ENCODE measurements at places on chromosomes 4 and X. TPM values are rescaled to one million over a fixed set of nuclear protein-coding genes. Genes with fewer than 3 reads are reported as not detected.

Gene USP46
- polyA plus RNA-seq = 7.6 TPM

Gene PRSS48
- polyA plus RNA-seq = not detected

Gene DCAF4L1
- 0.12 TPM for polyA plus RNA-seq

Gene ADGRG4
- 0.01 TPM for polyA plus RNA-seq

Gene USP17L17
- not detected for polyA plus RNA-seq

Gene FRMPD4
- polyA plus RNA-seq = 0.01 TPM

Gene BBS12
- polyA plus RNA-seq = 2.6 TPM

DNA sequence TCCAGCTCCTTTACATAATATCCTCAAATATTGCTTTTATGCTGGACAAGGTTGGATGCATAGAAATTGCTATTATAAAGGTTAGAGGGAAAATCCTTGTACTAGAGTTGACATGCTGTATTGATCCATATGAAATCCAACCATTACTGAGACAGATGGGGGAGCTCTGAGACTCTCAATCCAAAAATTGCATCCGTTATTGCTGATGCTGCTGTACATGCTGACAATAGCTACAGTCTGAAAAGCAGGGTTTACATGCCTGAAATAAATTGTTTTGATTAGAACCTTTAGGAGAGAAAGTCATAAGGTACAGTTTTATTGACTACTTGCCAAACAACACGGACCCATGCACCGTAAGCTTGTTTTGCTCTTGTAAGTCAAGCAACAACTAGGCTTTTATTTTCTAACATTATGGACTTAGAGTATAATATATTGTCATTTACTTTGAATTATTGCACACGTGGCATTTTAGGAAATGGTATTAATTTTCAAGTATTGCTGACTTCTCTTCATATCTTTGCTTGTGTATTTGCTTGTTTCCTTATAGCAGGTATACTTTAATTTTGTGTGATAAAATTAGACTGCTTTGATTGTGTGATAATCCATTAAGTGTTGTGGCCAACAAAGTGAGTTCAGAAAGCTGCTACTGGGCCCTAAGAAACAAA, 1365.2 kb downstream of the STIM2 start:
- DNase-seq = no peak

DNA sequence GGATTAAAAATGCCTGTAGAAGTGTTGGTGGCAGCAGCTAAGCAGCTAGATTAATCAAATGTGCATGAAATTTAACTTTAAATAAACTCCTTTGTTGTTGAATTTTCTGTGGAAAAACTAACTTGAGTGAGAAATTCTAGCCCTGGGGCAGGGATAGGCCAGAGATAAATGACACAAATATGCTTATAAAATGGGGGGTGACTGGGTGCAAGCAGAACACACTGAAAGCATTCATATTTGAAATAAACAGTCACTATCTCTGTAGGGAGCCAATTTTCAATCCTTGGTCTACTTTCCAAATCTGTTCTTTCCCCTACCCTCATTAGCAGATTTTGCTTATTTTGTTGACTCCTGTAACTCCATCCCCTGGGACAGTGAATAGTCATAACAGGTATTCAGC, 47.9 kb downstream of the RBPJ start:
- DNase-seq = no peak

DNA sequence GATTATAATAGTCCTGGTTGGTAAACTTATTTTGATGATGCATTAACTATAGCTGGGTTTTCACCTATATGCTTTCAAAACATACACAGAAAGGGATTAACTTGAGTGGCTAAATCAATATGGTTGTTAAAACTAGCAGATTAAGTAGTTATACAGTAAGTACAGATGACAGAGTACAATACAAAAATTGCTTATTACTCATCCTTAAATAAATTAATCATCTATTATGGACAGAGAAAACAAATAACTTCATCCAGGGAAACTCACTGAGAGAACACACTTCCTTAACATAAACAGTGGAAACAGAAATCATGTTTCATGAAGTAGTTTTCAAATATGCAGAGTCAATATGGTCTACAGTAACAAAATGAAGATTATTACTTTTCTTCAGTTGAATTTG, 133.4 kb downstream of the AREG start:
- no peak for DNase-seq

DNA sequence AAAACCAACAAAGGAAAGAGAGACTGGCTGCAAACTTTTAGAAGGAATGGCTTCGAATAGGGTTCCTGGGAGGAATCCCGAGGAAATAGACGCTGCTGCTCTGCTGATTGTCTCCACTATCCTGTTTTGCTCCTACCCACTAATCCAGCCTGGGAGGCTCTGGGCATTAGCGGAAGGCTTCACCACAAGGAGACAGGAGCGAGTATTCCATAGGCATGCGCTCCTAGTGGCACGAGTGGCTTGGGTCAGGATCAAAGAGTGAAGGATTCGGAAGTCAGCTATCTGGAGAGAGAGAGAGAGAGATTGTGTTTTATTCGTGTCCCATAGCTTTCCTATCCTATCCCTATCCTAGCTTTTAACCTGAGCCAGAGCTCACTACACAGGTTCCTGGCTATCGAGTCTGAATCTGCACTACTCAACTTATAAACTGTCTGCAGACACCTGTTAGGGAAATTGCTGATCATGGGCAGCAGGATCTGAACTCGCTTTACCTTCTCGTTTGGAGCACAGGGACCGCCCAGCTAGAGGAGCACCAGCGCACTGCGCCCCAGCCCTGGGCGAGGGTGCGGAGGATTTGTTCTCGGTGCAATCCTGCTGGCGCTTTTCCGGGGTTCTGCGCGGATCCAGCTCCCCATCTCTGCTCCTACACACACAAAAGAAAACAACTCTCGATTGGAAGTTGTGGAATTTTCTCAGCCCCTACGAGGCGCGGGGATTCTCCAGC, 740 bp upstream of the NPY2R start:
- DNase-seq = no peak

DNA sequence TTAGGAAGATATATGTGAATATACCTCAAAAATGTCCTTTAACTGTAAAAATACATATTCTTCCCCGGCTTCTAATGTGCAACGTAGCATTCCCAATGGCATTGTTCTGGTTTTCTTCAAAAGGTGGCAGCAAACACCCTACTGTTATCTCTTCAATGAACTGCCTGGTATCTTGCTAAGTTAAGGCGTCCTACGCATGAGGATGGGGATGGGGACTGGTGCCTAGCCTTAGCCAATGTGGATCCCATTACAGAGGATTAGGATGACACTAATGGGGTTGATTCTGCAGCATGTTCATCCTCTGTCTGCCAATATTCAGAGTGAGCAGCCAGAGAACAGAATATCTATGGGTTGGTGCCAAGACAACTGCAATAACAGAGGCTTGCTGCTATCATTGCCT, 334.9 kb upstream of the ADGRL3 start:
- DNase-seq = no peak

GRCh38 chr4:4204401-4204745, 22.4 kb downstream of the OTOP1 start:
- no peak for DNase-seq

DNA sequence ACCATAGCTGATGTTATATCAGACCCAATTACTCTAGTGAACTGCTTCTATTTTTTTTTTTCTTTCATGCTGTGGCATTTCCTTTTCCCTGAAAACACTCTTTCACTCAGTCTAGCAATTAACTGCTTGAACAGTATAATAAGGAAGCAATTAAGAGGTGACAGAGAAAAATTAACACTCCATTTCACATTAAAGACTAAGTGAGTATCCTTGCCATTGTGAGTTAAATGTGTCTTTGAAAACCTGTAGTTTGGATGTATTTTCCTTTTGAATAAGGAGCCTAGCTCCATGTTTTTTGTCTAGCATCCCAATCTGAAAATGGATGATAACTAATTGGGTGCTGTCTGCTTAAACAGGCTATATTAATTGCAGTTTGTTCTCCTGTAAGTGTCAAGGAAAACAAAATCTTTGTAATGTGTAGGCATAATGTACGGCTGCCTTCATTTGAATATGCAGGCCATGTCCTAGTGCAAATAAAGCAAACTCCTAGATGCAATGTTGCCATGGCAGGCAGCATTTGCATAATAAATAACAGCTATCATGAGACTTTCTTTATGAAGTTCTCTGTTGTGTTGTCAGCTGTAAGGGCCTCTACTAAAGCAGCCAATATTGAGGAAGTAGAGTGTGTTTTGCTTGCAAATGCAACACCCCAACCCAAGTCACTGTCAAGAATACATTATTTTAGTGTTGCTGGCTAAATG, 416.7 kb downstream of the ZIC3 start:
- no peak for DNase-seq

DNA sequence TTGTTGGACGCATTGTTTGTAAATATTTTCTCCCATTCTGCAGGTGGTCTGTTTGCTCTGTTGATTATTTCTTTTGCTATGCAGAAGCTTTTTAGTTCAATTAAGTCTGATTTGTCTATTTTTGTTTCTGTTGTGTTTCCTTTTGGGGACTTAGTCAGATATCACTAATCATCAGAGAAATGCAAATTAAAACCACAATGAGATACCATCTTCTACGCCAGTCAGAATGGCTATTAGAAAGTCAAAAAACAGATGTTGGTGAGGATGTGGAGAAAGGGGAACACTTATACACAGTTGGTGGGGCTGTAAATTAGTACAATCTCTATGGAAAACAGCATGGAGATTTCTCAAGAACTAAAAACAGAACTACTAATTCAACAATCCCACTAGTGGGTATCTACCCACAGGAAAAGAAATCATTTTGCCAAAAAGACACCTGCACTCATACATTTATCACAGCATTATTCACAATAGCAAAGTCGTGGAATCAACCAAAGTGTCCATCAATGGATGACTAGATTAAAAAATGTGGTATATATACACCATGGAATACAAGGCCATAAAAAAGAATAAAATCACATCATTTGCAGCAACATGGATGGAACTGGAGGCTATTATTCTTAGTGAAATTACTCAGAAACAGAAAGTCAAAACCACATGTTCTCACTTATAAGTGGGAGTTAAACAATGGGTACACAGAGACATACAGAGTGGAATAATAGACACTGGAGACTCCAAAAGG, 8.1 kb downstream of the COQ2 start:
- no peak for DNase-seq

DNA sequence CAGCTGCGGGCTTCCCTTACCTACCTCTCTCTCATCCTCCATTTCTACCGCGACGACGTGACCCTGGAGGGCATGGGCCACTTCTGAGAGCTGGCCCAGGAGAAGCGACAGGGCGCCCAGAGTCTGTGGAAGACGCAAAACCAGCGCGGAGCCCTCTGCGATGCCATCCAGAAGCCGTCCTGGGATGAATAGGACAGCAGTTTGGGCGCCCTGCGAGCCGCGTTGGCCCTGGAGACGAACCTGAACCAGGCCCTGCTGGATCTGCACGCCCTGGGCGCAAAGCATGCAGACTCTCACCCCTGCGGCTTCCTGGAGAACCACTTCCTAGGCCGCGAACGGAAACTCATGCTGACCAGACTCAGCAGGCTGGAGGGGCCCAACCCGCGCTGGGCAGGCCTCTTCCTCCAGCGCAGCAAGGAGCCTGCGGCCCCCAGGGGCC, 52.7 kb upstream of the TMPRSS11F start:
- no peak for DNase-seq

DNA sequence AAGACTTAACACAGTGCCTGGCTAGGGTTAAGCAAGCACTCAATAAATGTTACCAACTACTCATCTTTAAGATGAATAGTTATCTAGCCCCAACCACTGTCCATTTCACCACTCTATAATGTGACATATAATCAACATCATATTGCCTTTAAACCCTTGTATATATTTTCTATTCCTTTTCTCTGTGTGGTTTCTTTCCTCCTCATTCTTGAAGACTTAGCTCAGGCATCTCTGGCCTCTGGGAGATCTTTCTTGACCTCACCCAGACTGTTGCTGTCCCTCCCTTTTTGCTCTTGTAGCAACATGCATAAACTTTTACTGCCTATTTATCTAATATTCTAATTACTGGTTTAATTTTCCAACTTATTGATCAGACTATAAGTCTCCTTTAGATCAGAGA, 249.9 kb upstream of the MAB21L2 start:
- DNase-seq = no peak

DNA sequence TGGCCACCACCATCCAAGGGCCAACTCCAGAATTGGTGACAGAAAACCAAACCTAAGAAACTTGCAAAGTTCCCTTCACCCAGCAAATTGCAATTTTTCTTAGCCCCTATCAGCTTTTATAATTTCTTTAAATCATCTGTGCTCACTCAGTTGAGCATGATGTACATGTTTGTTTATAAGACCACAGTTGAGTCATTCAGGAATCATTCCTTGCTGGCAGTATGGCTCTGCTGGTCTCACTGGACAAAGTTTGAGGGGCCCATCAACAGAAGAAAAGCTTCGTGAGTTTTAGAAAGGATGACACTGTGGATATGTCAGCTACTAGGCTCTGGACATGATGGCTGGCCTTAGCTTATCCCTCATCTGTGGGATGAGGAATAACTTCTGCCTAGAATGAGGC, 4.0 kb downstream of the TRPC5 start:
- no peak for DNase-seq

- no peak for DNase-seq
Observed at GRCh38 chr4:38411981-38412536, 251.9 kb upstream of the KLF3 start.

DNA sequence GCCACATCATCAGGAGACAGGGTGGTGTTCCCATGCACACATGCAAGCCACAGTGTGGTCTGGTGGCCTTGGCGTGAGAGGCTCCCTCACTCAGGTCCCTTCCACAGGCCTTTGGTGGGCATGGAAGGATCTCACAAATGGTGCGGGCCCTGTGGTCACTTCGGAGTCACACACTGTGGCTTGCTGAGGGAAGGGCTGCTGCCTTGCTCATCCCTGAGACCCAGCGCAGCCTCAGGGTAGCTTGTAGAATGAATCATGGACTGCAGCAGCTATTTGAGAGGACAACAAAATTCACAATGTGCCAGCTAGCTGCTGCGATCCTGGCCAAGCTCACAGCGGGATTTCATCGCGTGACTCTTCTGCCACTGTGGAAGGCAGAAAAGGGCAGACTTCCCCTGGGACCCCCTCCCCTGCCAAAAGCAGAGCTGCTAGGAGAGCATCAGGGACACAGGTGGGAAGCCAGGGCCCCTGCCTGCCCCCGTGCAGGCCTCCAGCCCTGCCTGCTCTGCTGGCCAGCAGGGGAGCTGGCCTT, 106.4 kb downstream of the ABLIM2 start:
- no peak for DNase-seq

DNA sequence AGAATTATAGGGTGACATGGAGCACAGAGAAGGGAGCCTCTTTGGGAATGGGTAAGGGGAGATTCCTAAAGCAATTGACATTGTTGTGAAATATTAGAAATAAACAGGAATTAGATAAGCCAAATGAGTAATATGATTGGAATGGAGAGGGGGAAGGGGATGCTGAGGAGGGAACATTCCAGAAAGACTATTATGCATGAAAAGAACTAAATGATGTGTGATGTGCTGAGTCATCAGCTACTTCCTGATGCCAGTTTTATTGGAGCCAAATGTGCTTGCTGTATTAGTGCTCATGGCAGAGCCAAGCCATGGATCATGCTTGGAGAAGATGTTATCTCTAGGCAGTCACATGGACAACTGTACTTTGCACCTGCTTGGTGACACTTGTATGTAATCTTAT, 189.0 kb upstream of the HCCS start:
- DNase-seq = no peak

GRCh38 chr4:118335324-118335723, 17.5 kb downstream of the PRSS12 start:
- no peak for DNase-seq

All from ovary (tissue), 10 donors.